Prostate gland (tissue), 2 donors: ENCODE measurements at places on chromosomes 1 and 21. TPM values are rescaled to one million over a fixed set of nuclear protein-coding genes. Genes with fewer than 3 reads are reported as not detected.

DNA sequence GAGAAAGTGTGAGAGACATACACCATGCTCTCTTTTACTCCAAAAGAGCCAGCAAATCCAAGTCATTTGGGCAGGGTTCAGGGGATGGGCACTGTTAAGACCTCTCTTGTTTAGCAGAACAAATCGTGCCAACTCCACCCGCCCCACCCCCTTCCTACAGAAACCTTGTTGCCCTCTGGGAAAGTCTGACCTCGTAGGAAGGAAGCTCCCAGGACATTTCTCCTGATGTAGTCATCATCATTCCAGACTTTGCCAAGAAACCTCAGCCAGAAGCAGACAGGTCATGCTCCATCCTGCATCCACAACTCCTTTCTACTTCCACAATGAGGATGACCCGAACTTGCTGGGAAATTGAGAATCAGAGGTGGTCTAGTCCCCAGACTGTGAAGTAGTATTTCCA, 57.7 kb downstream of the UBE2T start:
- no peaks in the 10 kb centered on the region for H3K27me3 ChIP-seq
- no peak overlapping the region for H3K4me3 ChIP-seq
- H3K36me3 ChIP-seq, result no peaks in the 10 kb centered on the region
- no peak overlapping the region for H3K27ac ChIP-seq

CELA3A gene
- not detected for total RNA-seq

RSPH1 gene
- 1.6 TPM for total RNA-seq

- H3K27ac ChIP-seq, result no peak overlapping the region
- no peak overlapping the region for H3K4me3 ChIP-seq
- DNase-seq, result no peak
- no peaks in the 10 kb centered on the region for H3K36me3 ChIP-seq
Measured at GRCh38 chr1:71154429-71154828, 73.6 kb upstream of the ZRANB2 start.

GRCh38 chr21:41706263-41706639, 60.6 kb downstream of the RIPK4 start:
- no peak for DNase-seq
- H3K27me3 ChIP-seq, result no peaks in the 10 kb centered on the region
- H3K27ac ChIP-seq, result no peak overlapping the region
- no peak overlapping the region for H3K4me3 ChIP-seq
- H3K36me3 ChIP-seq, result no peaks in the 10 kb centered on the region

DNA sequence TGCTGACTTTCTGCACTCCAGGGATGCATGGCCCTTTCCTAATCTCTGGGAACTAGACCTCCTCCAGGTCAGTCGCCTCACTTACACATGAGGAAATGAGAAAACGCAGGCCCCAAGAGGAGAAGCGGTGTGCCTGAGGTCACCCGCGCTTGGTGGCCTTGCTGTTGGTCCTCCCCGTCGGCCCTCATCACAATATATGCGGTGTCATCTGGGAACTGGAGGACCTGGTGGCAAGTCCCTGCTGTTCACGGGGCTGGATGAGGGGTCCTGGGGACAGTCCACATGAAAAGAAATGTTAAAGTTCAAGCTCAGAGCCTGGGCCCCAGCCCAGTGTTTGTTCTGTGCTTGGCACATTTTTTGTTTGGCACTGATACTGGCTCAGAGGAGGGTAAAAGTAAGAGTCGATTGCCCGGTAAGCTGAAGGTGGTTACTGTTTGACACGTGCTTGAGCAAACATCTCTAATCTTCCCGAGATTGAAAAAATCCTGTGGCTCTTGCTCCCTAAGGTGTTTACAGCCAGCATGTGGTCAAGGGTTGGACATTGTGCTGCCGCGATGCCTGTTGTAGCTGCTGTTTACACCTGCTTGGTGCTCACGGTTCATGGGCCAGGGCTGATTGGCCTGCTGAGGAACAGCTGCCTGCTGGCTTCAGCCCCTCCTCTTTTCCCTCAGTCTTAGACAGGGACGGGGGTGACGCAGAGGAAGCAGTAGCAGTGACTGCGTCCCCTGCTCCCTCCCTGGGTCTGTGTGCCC, 5.2 kb downstream of the COQ8A start:
- H3K4me1 ChIP-seq, result peaks cover 5% of the 10 kb centered on the region
- no peaks in the 10 kb centered on the region for H3K36me3 ChIP-seq
- DNase-seq, result peak; percentile 22
- H3K4me3 ChIP-seq, result no peak overlapping the region
- H3K27me3 ChIP-seq, result no peaks in the 10 kb centered on the region
- H3K27ac ChIP-seq, result peak overlapping the region; percentile 41

DNA sequence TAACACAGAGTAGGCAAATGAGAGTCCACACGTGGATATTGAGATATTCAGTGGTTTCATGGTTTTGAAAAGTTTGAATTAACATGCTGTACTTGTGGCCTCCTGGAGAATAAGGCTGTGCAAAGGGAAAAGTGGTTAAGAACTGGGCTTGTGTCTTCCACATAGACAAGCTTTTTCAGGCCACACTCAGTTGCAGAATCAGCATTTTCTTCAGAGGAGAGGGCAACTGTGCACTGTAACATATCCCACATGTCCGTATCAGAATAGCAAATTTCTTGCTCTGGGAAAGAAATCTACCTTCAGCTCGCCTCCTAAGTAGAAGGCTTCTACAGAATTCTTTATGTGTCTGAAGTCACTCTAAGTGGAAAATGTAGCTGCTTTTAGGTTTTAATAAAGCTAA, 84.9 kb downstream of the ZC3H11B start:
- no peaks in the 10 kb centered on the region for H3K27me3 ChIP-seq
- H3K27ac ChIP-seq, result no peak overlapping the region
- no peak overlapping the region for H3K4me3 ChIP-seq
- DNase-seq, result no peak
- no peaks in the 10 kb centered on the region for H3K36me3 ChIP-seq

GRCh38 chr1:28508435-28508754, 2.6 kb downstream of the RCC1 start:
- DNase-seq, result no peak
- H3K4me1 ChIP-seq, result no peaks in the 10 kb centered on the region
- no peak overlapping the region for H3K4me3 ChIP-seq

- no peaks in the 10 kb centered on the region for H3K36me3 ChIP-seq
- no peak for DNase-seq
- no peak overlapping the region for H3K4me3 ChIP-seq
- no peaks in the 10 kb centered on the region for H3K4me1 ChIP-seq
- no peaks in the 10 kb centered on the region for H3K27me3 ChIP-seq
Measured at GRCh38 chr1:211520641-211521040, 28.7 kb upstream of the RD3 start.

- H3K27me3 ChIP-seq, result no peaks in the 10 kb centered on the region
- H3K4me1 ChIP-seq, result no peaks in the 10 kb centered on the region
- DNase-seq, result no peak
Measured at GRCh38 chr1:37574834-37575480, 18.2 kb downstream of the DNALI1 start.

DNA sequence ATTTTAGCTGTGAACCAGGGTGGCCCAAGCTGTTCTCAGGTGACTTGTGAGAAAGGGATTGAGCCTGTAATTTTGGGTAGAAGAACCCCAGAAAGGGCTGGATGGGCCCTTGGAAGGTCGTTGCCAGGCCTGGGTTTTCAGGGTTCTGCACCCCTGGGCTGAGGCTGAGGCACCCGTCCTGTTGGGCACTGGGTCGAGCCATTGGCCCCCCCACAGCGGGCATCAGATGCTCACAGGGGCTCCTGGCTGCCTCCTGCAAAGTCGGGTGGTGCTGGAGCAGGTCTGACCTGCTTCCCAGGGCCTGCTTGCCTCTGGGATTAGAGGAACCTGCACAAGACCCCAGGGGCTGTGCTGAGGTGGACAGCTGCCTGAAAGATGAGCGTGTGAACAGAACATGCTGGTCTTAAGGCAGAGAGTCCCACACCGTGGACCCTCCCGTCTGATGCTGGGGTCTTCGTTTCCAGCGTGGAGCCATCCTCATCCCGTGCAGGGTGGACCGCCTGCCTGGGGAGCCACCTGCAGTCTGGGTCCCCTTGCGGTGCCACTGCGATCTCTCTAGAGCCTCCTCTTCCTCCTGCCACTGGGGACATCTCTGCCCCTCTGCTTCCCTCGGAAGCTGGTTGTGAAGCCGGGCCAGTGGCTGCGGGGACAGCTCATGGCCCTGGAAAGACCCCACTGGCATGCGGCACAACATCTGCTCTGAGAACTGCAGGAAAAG, 1.7 kb upstream of the TRPM2 start:
- H3K27ac ChIP-seq, result no peak overlapping the region
- H3K4me3 ChIP-seq, result no peak overlapping the region
- peaks cover 10% of the 10 kb centered on the region for H3K4me1 ChIP-seq
- no peaks in the 10 kb centered on the region for H3K36me3 ChIP-seq
- peaks cover 14% of the 10 kb centered on the region for H3K27me3 ChIP-seq

LMX1A gene
- not detected for total RNA-seq

- H3K4me1 ChIP-seq, result no peaks in the 10 kb centered on the region
- H3K27ac ChIP-seq, result no peak overlapping the region
- no peaks in the 10 kb centered on the region for H3K36me3 ChIP-seq
- no peak for DNase-seq
- H3K27me3 ChIP-seq, result no peaks in the 10 kb centered on the region
Measured at GRCh38 chr1:65344171-65344814, 35.0 kb downstream of the DNAJC6 start.

DNA sequence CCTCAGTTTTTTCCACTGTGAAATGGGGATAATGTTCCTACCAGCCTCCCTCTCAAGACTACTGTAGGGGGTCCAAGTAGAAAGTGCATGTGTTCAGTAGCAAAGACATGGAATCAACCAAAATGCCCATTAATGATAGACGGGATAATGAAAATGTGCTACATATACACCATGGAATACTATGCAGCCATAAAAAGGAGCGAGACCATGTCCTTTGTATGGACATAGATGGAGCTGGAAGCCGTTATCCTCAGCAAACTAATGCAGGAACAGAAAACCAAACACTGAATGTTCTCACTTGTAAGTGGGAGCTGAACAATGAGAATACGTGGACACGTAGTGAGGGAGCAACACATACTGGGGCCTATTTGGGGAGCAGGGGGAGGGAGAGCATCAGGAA, 6.1 kb upstream of the ZNF362 start:
- H3K4me3 ChIP-seq, result no peak overlapping the region
- no peak for DNase-seq
- H3K36me3 ChIP-seq, result no peaks in the 10 kb centered on the region
- H3K27me3 ChIP-seq, result no peaks in the 10 kb centered on the region
- no peaks in the 10 kb centered on the region for H3K4me1 ChIP-seq

DNA sequence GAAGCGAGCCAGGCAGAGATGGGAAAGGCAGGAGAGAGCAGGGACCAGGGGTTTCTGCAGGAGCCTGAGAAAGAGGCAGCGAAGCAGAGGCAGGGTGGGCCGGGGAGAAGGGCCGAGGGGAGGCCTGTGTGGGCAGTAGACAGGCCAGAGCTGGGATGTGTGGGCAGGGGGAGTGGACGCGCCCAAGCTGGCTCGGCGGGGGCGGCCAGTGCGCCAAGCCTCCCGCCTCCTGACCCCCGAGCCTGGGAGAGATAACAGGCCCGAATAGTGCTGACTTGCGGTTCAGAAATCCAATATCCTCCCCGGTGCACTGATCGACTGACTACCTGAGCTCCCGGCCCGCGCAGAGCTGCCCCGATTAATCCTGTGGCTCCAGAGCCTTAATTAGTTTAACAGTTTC, 41.9 kb downstream of the AHDC1 start:
- no peaks in the 10 kb centered on the region for H3K27me3 ChIP-seq
- peak overlapping the region; percentile 67 for H3K27ac ChIP-seq
- no peaks in the 10 kb centered on the region for H3K36me3 ChIP-seq
- DNase-seq, result no peak
- peaks cover 16% of the 10 kb centered on the region for H3K4me1 ChIP-seq

DNA sequence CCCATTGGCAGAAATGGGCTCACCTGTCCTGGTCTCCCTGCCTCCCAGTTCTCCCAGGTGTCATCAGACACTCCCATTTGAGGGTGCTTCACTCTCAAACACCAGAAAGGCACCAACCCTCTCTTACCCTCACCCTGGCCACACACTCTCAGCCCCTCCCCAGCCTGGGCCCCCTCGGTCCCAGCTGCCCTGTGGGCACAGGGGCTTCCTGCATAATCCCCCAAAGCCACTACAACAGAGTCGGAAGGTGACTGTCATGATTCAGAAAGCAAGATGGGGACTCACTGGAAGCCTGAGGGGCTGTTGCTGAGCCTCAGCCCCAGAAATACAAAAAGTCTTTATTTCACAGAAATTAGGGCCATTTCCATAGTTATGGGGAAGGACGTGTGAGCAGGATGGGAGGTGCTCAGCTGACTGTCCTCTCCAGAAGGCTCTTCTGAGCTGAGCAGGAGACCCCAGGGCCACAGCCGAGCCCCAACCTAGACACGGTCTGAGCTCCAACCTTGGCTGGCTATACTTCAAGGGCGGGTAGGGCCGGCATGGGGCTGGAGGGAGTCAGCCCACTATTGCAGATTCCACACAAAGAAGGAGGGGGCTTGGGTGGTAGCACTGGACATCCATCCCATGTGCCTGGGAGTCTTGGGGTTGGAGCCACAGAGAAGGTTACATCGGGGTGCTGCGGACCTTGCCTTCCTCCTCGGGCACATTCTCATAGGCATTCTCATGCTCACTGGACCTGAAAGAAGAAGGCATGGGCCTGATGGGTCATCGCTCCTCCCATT, 6.3 kb downstream of the PDZK1IP1 start:
- H3K36me3 ChIP-seq, result no peaks in the 10 kb centered on the region
- no peaks in the 10 kb centered on the region for H3K4me1 ChIP-seq
- no peak for DNase-seq
- H3K27me3 ChIP-seq, result no peaks in the 10 kb centered on the region

- no peaks in the 10 kb centered on the region for H3K27me3 ChIP-seq
- H3K4me3 ChIP-seq, result no peak overlapping the region
- no peak overlapping the region for H3K27ac ChIP-seq
- no peaks in the 10 kb centered on the region for H3K4me1 ChIP-seq
- DNase-seq, result peak; percentile 13
Measured at GRCh38 chr1:110130113-110130591, 17.9 kb downstream of the UBL4B start.

DNA sequence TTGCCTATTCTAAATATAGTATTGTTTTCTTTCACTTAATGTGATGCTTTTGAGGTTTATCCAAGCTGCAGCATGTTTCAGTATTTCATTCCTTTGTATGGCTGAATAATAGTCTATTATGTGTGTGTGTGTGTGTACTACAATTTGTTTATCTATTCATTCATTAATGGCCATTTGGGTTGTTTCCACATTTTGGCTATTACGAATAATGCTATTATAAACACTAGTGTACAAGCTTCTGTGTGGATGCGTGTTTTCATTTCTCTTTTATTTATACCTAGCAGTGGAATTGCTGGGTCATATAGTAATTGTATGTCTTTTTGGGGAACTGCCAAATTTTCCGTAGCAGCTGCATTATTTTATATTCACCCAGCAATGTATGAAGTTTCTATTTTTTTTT, 15.0 kb upstream of the THEM5 start:
- no peaks in the 10 kb centered on the region for H3K36me3 ChIP-seq
- no peaks in the 10 kb centered on the region for H3K4me1 ChIP-seq
- DNase-seq, result no peak
- no peak overlapping the region for H3K4me3 ChIP-seq
- H3K27ac ChIP-seq, result no peak overlapping the region
- no peaks in the 10 kb centered on the region for H3K27me3 ChIP-seq

- H3K27ac ChIP-seq, result no peak overlapping the region
- no peaks in the 10 kb centered on the region for H3K4me1 ChIP-seq
- no peak overlapping the region for H3K4me3 ChIP-seq
- no peak for DNase-seq
- no peaks in the 10 kb centered on the region for H3K36me3 ChIP-seq
Measured at GRCh38 chr1:64361974-64362373, 108.0 kb upstream of the CACHD1 start.

OR2T35 gene
- total RNA-seq, result not detected
